ENCODE measurements at places on chromosomes 13 and 19.

DNA sequence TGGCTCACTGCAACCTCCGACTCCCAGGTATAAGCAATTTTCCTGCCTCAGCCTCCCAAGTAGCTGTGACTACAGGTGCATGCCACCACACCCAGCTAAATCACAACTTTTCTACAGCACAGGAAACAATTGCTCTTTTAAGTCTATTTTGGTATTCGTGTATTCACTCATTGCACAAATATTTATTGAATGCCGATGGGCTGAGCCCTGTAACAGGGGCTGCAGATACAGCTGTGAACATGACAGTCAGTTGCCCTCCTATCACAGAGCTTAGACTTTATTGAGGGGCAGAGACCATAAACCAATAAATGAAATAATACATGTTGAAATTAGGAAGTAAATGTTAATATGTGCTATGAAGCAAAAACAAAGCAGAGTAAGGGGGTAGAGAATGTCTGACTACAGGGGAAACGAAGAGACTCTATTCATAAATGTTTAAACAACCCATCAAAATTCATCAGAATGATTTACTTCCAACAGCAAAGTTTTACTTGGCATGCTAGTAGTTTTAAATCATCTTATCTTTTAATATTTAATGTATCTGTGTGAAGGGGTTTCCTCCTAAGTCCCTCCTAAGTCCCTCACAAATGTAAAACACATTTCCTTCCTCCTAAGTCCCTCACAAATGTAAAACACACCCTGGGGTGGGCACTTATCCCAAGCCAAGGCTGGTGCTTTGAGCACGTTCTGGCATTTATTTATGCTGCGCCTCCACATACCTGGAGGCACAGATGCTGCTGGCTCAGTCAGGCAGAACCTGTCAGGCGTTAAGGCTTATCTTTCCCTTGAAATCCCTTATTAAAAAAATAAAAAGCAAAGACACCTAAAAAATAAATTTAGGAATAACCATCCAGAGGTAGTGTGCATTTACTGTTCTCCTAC, 140.8 kb downstream of the MIPEP start:
- DNase-seq: no peak

- DNase-seq: peak; percentile 82
Observed at GRCh38 chr13:32150794-32151193, 119.2 kb downstream of the FRY start.

- DNase-seq: no peak
Observed at GRCh38 chr19:18062028-18062427, 24.7 kb downstream of the IL12RB1 start.

DNA sequence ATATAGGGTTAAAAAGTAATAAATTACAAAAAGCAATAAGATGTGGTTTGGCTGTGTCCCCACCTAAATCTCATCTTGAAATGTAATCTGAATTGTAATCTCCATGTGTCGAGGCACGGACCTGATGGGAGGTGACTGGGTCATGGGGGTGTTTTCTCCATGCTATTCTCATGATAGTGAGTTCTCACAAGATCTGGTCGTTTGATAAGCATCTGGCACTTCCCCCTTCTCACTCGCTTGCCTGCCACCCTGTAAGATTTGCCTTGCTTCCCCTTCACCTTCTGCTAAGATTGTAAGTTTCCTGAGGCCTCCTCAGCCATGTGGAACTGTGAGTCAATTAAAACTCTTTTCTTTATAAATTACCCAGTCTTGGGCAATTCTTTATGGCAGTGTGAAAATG, 577.4 kb downstream of the TBC1D4 start:
- DNase-seq: no peak

DNA sequence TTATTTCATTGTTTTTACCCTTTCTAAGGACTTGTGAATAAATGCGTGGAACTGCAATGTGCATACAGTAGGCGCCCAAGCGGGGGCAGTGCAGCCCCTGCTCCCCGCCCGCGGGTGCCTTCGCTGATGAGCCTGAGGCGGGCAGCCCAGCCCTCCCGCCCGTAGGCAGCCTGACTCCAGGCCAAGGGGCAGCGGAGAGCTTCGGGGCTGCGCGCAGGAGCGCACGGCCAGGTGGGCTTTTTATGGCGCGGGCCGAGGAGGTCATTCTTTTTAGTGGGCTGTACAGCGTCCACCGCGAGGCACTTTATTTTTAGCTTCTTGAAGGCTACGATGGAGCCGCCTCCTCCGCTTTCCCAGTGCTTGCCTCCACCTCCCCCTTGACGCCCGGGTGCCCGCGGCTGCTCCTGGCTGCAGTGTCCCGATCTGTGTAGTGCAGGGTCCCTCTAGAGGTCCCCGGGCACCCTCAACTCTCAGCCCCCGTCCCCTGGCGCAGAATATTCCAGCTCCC, 60.5 kb downstream of the CCNE1 start:
- no peak for DNase-seq

DNA sequence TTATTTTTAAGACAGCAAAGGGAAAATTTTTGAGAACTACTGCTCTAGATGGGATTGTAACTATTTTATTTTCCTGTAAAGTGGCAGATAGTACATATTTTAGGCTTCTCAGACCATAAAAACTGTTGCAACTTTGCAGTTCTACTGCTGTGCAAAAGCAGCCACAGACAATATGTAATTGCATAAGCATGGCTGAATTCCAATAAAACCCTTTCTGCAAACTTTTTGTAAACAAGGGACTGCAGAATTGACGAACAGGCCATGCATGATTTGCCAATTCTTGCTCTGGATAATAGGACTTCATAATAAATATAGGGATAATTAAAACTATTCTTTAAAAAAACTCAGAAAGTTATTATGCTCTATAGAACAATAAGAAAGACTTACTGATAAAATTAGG, 149.1 kb downstream of the SLITRK5 start:
- no peak for DNase-seq

GRCh38 chr13:51832471-51833152, 12.4 kb downstream of the TMEM272 start:
- no peak for DNase-seq

- no peak for DNase-seq
Observed at GRCh38 chr13:98944336-98944735, 33.5 kb downstream of the DOCK9 start.

DNA sequence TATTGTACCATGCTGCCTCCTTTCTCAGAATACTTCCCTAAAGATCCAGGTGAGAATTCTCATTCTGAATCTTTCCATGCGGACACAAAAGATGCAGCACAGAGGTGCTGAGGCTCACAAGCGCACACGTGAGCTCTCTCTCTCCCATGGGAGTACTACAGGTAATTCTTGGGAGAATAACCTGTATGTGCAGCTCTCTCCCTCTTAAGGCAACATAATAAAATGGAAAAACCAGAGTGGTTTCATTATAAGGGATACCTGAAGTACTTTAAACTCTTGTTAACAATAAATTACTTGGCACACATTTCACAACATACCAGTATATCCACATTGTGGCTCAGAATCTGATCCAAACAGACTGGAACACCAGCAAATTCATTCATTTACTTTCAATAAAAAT, 40.4 kb downstream of the INTS6 start:
- no peak for DNase-seq

Measured in psoas muscle (tissue), 8 donors.